ENCODE measurements at places on chromosomes 1 and 21. TPM values are rescaled to one million over a fixed set of nuclear protein-coding genes. Genes with fewer than 3 reads are reported as not detected.

The RGS16 gene
- 2.1 TPM for total RNA-seq

The CD244 gene
- total RNA-seq: 0.98 TPM

The SYF2 gene
- total RNA-seq: 39.0 TPM

The ROR1 gene
- total RNA-seq: 10.5 TPM

The CLDN17 gene
- total RNA-seq: not detected

The RAB4A gene
- total RNA-seq: 23.3 TPM

The BSND gene
- total RNA-seq: not detected

The LORICRIN gene
- total RNA-seq: not detected

The FAM78B gene
- total RNA-seq: 2.0 TPM

The GGPS1 gene
- total RNA-seq: 12.9 TPM
